ENCODE measurements at places on chromosomes 3 and 15.

- no peak for DNase-seq
Measured at GRCh38 chr15:37933666-37934065, 774 bp upstream of the TMCO5A start.

- peak; percentile 3 for DNase-seq
Measured at GRCh38 chr15:74988007-74988800, 7.2 kb upstream of the SCAMP5 start.

- no peak for DNase-seq
Measured at GRCh38 chr15:39801641-39802309, 19.1 kb upstream of the FSIP1 start.

- DNase-seq: no peak
Measured at GRCh38 chr15:46177219-46177618, 542.4 kb downstream of the SQOR start.
